ENCODE measurements at places on chromosomes 6 and 20. TPM values are rescaled to one million over a fixed set of nuclear protein-coding genes. Genes with fewer than 3 reads are reported as not detected.

The NOX3 gene
- total RNA-seq = not detected

The TSBP1 gene
- not detected for total RNA-seq

The RING1 gene
- 35.5 TPM for total RNA-seq

The DDR1 gene
- total RNA-seq = 7.4 TPM

The TSPO2 gene
- total RNA-seq = not detected

The SMOC2 gene
- total RNA-seq = not detected

The FRMD1 gene
- total RNA-seq = not detected

The LCA5 gene
- total RNA-seq = 0.08 TPM

The TMEM217 gene
- total RNA-seq = 23.5 TPM

The PSORS1C1 gene
- not detected for total RNA-seq

The ISM1 gene
- total RNA-seq = not detected

The MAFB gene
- total RNA-seq = 1.6 TPM

The MCM8 gene
- total RNA-seq = 23.9 TPM

The LY6G6C gene
- total RNA-seq = not detected

The MLIP gene
- total RNA-seq = not detected

The SLC26A8 gene
- 0.33 TPM for total RNA-seq

The MLN gene
- not detected for total RNA-seq

The RAB44 gene
- total RNA-seq = 4.1 TPM

The FOXC1 gene
- 0.36 TPM for total RNA-seq

The MCHR2 gene
- not detected for total RNA-seq

The LRRC1 gene
- 1.00 TPM for total RNA-seq

The TP53TG5 gene
- not detected for total RNA-seq

The TNFAIP3 gene
- total RNA-seq = 121 TPM

The PROKR2 gene
- total RNA-seq = not detected

The STMND1 gene
- not detected for total RNA-seq

The TAAR1 gene
- not detected for total RNA-seq

The OXT gene
- total RNA-seq = not detected

The FOXS1 gene
- not detected for total RNA-seq

The BMP2 gene
- total RNA-seq = 0.10 TPM

The GSTA2 gene
- not detected for total RNA-seq

The KIFC1 gene
- 115 TPM for total RNA-seq

The TAP2 gene
- 252 TPM for total RNA-seq

The KCNK16 gene
- not detected for total RNA-seq

The RAB22A gene
- 16.2 TPM for total RNA-seq

The CLDN20 gene
- not detected for total RNA-seq

The ZBTB9 gene
- total RNA-seq = 10.9 TPM

The PNPLA1 gene
- total RNA-seq = 0.86 TPM

The TNF gene
- total RNA-seq = 320 TPM

The OTOR gene
- total RNA-seq = not detected

The JPH2 gene
- total RNA-seq = 1.0 TPM

The RBPJL gene
- not detected for total RNA-seq

The RIMS4 gene
- total RNA-seq = not detected

The GLP1R gene
- total RNA-seq = not detected

The SLCO4A1 gene
- 42.9 TPM for total RNA-seq

The COL12A1 gene
- not detected for total RNA-seq

The ADTRP gene
- 1.0 TPM for total RNA-seq

The IL17A gene
- total RNA-seq = 0.22 TPM

The VIP gene
- total RNA-seq = not detected

The ZBP1 gene
- total RNA-seq = 4.9 TPM

The PI16 gene
- not detected for total RNA-seq

The KCNK15 gene
- total RNA-seq = 0.50 TPM

The CALHM4 gene
- not detected for total RNA-seq
